Stimulated activated CD8-positive, alpha-beta memory T cell treated with anti-CD3 and anti-CD28 coated beads, Interleukin-7, amount 100 ng/mL, for 1 hour (primary cell): ENCODE measurements at places on chromosomes 2 and 18.

GRCh38 chr18:59372975-59373374 is 13.9 kb upstream of the LMAN1 start:
- DNase-seq: no peak

DNA sequence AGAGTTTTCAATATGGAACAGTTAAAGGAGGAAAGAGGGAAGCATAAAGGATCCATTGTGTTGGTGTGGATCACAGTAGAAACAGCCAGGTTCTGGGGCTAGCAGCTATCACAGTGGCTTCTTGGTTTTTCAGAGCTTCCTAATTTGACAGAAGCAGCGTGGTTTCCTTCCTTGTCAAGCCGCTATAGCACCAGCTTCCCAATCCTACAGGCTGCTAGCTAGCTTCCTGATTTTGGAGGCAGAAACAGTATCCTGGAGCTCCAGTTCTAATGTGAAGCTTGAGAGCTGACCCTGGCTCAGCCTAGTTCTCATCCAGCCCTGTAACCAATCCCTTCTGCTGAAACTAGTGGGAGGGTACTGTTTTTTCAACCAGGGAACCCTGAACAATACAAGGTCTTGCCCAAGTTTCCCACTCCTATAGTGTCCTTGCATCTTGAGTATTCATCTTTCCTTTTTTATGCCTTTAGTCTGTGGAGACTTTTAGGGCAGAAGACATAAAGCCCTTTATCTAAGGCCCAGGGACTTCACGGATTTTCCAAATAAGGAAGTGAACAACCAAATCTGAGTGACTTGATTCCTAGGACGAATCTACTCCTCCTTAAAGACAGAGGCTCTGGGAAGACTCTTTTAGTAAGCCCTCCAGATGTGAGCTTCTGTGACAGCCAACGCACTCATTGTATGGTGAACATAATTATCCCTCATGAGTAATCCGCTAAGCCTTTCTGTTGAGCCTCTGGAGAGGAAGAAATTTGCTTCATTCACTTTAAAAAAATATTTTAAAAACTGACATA is 33.8 kb downstream of the CCDC93 start:
- DNase-seq: no peak

GRCh38 chr2:53235836-53236582 is 531.6 kb upstream of the CHAC2 start:
- DNase-seq: no peak

GRCh38 chr18:75574187-75574586 is 146.7 kb upstream of the SMIM21 start:
- DNase-seq: no peak

- no peak for DNase-seq
These were observed 10.3 kb downstream of the PECR start for GRCh38 chr2:216071111-216071851.

GRCh38 chr2:117555965-117556364 is 258.5 kb upstream of the DDX18 start:
- no peak for DNase-seq
